ENCODE measurements at places on chromosomes 16 and 17. TPM values are rescaled to one million over a fixed set of nuclear protein-coding genes. Genes with fewer than 3 reads are reported as not detected.

DNA sequence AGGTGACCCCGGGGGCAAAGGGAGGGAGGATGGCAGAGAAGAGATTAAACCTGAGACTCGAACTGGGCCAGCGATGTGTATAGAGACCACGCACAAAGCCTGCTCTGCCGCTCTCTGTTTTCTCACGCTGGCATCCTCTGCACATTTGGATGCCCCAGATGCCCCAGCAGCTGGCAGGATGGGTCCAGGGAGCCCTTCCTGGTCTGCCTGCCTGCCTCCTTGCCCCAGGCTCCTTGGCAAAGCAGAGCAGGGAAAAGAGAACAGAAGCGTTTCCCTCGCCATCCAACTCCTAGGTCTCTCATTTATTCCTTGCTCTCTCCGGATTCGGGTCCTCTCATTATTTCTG, 5.2 kb upstream of the PIPOX start:
- DNase-seq, result no peak

DNA sequence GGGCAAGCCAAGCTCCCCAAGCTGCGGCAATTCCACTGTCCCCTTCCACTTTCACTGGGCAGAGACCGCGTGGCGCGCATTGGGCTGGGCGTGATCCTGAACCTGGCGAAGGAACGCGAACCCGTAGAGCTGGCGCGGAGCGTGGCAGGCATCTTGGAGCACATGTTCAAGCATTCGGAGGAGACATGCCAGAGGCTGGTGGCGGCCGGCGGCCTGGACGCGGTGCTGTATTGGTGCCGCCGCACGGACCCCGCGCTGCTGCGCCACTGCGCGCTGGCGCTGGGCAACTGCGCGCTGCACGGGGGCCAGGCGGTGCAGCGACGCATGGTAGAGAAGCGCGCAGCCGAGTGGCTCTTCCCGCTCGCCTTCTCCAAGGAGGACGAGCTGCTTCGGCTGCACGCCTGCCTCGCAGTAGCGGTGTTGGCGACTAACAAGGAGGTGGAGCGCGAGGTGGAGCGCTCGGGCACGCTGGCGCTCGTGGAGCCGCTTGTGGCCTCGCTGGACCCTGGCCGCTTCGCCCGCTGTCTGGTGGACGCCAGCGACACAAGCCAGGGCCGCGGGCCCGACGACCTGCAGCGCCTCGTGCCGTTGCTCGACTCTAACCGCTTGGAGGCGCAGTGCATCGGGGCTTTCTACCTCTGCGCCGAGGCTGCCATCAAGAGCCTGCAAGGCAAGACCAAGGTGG, 9.8 kb downstream of the SARM1 start:
- DNase-seq, result no peak

Gene PPY
- 0.27 TPM for total RNA-seq

Gene ZMYND15
- under 0.01 TPM for total RNA-seq

All from hematopoietic multipotent progenitor cell (in vitro differentiated cells).